ENCODE measurements at places on chromosomes 4 and X.

GRCh38 chr4:5988086-5988845 is 30.0 kb downstream of the C4orf50 start:
- no peak for DNase-seq

GRCh38 chrX:72271091-72271788 is 5.8 kb downstream of the RPS4X start:
- no peak for DNase-seq

DNA sequence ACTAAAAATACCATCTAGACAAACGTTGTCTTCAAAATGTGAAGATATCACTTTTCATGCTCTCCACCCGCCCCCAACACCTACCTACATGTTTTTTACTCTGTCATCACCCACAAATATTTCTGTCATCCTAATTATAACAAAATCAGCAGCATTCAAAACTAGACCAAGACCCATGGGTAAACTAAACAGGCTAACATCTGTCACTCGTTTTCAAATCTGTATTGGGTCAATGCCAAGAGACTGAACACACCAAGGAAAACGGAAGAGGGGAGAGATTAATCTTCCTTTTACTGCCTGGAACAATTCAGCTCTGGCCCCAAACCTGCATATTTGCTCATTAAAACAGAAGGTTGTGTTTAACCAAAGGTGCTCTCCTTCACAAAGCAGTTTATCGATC is 17.5 kb downstream of the FAM184B start:
- peak; percentile 35 for DNase-seq

- DNase-seq = no peak
These were observed 56.1 kb downstream of the ATXN3L start for GRCh38 chrX:13263560-13264251.

- DNase-seq = no peak
These were observed 285.4 kb upstream of the BOD1L1 start for GRCh38 chr4:13912966-13913365.

DNA sequence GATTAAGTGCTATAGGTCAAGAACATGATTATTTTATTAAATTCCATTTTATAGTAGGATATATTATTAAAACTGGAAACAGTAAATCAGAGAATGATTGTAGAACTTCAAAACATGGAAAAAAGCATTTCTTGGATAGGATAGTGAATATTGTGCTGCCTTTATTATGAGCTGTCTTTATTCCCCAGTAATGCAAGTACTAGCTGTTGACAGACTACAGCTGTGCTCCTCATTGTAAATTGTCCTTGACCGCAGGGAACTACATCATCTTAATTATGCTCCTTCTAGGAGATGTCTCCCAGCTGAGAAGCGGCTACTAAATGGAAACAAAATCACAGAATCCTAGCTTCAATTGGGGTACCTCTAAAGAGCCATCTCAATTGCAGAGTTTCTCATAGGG is 1457.2 kb upstream of the PCDH7 start:
- no peak for DNase-seq

DNA sequence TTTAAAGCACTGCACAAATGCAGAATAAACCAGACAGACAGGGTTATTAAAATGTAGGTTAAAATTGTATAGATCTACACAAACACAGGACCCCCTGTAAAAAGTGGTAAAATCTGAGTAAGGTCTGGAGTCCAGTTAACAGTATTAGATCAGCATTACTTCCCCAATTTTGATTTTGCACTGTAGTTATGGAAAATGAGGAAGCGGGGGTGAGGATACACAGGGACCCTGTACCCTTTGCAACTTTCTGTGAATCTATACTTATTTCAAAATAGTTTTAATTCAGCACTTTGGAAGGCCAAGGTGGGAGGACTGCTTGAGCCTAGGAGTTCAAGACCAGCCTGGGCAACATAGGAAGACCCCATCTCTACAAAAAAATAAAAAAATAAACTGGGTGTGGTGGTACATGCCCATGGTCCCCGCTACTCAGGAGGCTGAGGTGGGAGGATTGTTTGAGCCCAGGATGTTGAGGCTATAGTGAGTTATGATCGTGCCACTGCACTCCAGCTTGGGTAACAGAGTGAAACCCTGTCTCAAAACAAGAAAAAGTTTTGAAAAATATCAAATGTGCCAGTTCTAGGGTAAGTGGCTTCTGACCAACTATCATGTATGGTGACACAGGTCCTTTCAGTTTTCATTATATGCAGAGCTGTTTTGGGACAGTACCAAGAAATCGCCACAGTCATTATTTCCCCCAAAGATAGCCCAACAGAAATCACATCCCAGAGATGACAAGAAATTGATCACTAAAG is 17.7 kb downstream of the SEL1L3 start:
- no peak for DNase-seq

DNA sequence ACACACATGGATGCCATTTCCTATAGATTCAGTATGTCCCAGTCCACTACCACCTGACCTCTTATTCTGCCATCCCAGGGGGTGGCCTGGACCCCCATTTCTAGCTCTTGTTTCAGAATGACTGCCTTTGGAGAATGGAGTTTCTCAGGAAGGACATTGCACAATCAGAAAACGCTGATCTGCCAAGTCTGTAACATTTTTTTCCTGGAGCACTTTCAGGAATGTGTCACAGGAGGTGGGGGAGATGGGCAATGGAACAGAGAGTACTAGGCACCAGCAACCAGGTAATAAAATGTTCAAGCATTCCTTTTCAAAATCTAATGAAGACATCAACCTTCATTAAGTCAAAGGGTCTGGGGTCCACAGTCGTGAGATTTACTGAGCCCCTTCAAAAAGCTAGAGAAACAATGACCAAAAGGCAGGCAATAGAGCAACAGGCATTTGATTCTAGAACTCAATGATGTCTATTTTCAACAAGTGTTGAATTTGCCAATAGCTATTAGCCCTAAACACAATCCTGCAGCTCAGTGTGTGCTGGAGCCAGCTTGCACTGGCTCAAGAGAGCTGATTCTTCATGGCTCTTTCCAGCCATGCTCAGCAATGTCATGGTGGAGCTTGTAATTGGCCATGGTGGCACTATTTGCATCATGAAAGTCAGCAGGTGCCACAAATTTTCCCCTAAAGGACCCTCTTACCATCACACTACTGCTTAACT is 87.1 kb downstream of the KDR start:
- no peak for DNase-seq

All from brain (organoid and tissue), 16 donors.